Stimulated activated CD4-positive, alpha-beta T cell treated with anti-CD3 and anti-CD28 coated beads, Interleukin-1b, Interleukin-23, amount 100 ng/mL, for 24 hours (primary cell): ENCODE measurements at places on chromosomes 11 and 22.

DNA sequence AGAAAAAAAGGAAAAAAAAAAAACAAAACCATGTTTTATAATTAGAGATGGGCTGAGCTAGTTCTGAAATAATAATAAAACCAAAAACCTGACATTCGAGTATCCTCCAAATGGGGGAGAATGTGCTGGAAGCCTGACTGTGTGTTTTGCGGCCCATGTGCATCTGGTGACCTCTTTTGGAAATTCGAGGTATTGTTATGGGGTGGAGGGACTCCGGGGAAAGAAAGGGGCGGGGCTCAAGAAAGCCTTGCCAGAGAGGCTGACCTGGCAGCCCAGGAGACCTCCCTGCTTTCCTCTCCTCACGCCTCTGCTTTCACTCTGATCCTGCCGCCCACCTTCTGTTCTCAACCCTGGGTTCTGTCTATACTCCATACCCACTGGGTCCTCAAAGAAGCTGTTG lies 72.9 kb downstream of the CTTN start:
- no peak for DNase-seq

DNA sequence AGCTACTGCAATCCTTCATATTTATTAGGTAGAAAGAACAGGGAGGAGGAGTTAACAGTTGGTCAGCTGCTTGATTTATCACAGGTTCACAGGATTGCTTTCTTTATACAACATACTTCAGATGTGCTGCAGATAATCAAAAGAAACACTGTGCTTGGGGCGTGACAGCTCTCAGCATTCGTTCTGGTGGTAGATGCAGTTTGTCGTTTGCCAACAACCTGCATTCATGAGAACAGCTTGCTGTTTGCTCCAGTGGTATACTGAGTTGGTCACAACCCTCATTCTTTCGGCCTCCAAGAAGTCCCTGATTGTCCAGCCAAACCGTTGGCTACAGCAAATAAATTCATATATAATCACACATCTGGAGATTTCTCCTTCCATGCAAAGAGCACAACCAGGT lies 120.5 kb downstream of the ZNF280B start:
- DNase-seq = no peak

GRCh38 chr22:42901790-42902508 lies 44.9 kb upstream of the ARFGAP3 start:
- no peak for DNase-seq

GRCh38 chr11:64268025-64268892 lies 16.2 kb downstream of the BAD start:
- no peak for DNase-seq

DNA sequence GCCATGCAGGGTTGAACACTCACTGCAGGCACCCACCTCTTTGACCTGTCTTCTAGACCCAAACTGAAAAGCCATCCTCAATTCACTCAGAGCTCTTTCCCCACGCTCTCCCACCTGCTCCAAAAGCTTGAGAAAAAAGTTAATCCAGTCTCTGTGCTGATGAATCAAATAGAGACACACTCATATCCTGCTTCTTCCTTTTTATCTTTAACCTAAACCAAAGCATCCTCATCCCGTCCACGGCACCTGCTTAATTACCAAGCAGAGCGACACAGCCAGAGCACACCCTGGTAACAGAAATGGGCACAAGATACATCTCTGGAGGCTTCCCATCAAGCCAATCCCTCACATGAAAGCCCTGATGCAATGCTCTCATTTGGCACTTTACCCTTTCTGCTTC lies 102.6 kb downstream of the PLEKHA7 start:
- no peak for DNase-seq

- DNase-seq = no peak
Measured at GRCh38 chr11:115710426-115710825, 206.2 kb upstream of the CADM1 start.

- DNase-seq = no peak
Measured at GRCh38 chr11:19288256-19288655, 47.5 kb upstream of the E2F8 start.
